Fibroblast of skin of back (primary cell): ENCODE measurements at places on chromosomes 1 and 21.

- DNase-seq: peak; percentile 4
Observed at GRCh38 chr1:189206617-189207016, 1271.0 kb downstream of the BRINP3 start.

GRCh38 chr1:68085752-68086151 lies 35.3 kb upstream of the DIRAS3 start:
- peak; percentile 11 for DNase-seq

DNA sequence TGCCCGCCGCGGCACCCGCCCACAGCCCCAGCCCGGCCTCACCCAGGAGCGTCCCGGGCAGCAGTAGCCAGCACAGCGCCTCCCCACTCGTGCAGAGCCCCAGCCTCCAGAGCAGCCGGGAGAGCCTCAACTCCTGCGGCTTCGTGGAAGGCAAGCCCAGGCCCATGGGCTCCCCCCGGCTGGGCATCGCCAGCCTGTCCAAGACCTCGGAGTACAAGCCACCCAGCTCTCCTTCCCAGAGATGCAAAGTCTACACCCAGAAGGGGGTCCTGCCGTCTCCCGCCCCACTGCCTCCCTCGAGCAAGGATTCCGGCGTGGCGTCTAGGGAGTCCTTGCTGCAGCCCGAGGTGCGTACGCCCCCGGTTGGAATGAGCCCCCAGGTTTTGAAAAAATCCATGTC lies 531.2 kb downstream of the KIF26B start:
- no peak for DNase-seq

GRCh38 chr1:234861761-234862160 lies 251.8 kb upstream of the IRF2BP2 start:
- DNase-seq: no peak

- no peak for DNase-seq
Observed at GRCh38 chr1:47859092-47859743, 138.0 kb downstream of the TRABD2B start.

DNA sequence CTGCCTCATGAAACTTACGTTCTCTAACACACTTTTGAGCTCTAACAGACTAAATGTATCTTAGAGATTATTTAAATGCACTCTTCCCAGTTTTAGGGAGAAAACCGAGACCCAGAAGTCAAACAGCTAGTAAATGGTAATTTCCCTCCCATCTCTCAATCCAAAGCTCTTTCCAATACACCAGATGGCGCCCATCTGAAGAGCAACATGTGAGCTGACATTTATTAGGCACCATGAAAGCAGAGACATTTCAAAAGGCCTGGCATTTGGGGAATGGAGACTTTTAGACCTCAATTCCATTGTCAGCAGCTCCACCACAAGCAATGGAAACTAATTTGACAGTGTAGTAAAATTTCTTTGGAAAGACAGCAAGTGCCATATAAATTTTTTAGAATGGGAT lies 191.4 kb downstream of the DAB1 start:
- no peak for DNase-seq

- DNase-seq: peak; percentile 72
Observed at GRCh38 chr1:234486858-234487840, 8.2 kb upstream of the TARBP1 start.

DNA sequence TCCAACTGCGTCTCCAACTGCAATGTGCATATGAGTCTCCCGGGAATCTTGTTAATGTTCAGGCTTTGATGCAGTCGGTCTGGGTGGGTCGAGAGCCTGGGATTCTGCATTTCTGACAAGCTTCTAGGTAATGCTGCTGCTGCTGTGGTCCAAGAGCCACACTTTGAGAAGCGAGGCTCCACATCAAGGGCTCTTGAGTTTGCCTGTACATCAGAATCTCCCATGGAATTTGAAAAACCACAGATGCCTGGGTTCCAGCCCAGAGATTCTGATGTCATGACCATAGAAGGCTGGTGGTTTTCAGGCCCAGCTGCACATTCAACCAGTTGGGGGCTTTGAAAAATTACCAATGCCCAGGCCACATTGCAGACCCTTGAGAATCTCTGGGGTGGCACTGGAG lies 93.9 kb upstream of the TARDBP start:
- peak; percentile 40 for DNase-seq

- no peak for DNase-seq
Observed at GRCh38 chr1:200437556-200438203, 27.8 kb upstream of the ZNF281 start.

GRCh38 chr21:37927711-37928110 lies 11.5 kb upstream of the KCNJ6 start:
- DNase-seq: no peak

DNA sequence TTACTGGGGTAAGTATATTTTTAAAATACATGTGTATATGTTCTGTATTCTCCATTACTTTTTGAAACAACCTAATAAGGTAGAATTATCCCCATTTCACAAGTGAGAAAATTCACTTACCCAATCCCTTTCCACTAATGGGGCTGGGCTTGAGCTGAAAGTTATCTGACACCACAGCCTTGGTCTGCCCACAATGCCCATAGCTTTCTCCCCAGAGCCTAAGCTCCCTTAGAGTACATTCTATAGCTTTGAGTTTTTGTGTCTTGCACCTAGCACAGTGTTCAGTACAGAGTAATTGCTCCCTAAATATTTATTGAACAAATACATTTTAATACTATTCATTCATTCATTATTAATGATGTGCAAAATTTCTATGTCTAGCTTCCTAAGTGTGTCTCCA lies 152.7 kb upstream of the RUNX1 start:
- no peak for DNase-seq

GRCh38 chr1:209755926-209756614 lies at the start of gene TRAF3IP3:
TRAF3IP3 (plus strand) TSS chr1:209756053; CDS start chr1:209760040, 3,987 bp downstream.
- DNase-seq: no peak

GRCh38 chr21:41011098-41011731 lies 156.7 kb upstream of the BACE2 start:
- no peak for DNase-seq

- no peak for DNase-seq
Observed at GRCh38 chr1:41414296-41414695, 53.1 kb downstream of the FOXO6 start.

DNA sequence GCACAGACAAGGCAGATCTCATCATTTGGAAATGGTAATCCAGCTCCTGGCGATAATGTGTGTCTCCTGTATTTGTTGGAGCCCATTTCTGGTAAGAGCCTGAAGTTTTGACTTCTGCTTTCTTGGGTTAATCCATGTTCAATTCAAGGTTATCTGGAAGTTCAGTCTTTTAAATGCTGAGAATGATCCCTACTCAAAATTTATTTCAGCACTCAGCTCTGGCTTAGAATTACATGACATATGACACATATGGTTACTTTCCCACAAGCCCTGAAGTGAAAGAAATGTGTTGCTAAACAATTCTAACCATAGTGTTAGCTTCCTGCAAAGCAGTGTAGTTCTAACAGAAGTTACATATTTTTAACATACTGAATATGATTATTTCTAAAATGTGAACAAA lies 2.7 kb downstream of the PTGFR start:
- peak; percentile 12 for DNase-seq

- no peak for DNase-seq
Observed at GRCh38 chr1:8226747-8227146, 91.2 kb upstream of the SLC45A1 start.

DNA sequence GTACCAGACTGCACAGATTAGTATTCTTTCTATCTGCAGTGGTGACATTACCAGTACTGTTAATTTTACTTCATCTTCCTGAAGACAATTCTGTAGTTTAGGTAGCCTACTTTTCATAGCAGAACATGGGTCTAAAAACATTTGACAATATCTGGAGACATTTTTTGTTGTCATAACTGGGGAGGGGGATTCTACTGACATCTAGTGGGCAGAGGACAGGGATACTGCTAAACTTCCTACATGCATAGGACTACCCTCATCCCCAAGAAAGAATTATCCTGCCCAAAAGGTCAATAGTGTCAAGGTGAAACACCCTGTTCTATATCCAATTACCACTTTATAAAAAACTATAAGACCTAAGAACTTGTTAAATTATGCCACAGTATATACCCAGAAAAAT lies 3.4 kb upstream of the ARHGAP29 start:
- DNase-seq: peak; percentile 30

DNA sequence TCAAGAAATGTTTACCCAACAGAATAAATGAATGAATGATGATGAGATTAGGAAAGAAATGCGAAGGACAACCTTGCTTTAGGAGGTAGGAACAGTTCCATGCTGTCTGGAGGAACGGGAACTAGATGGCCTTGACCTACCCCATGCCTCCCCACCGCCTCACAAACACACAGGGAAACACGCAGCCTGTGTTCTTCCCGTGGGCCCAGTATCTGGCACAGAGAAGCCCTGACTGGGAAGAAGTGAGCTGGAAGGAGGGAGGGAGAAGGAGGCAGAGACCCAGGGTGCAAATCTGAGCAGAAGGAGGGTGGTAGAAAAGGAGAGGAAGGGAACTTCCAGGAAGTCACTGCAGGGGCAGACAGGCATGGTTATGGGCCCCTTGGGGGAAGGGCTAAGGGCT lies 3.5 kb upstream of the ADORA1 start:
- DNase-seq: no peak

DNA sequence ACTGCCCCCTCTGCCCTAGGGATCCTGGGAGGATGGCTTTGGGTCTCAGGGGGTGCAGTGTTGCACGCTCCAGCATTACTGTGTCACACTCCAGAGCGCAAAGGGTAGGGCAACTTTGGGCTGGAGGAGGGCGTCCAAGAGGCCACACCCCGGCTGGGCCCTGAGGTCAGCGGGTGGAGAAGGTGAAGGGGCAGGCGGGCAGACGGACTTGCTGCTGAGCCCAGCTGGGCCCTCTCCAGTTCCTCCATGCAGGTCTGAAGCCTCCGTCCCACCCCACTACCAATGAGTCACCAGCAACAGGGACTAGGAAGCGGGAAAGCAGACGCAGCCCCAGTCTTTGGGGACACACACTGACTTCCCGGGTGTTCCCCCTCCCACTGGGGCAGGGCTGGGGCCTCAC lies 116.0 kb downstream of the CASZ1 start:
- no peak for DNase-seq

- no peak for DNase-seq
Observed at GRCh38 chr1:41397753-41398330, 36.6 kb downstream of the FOXO6 start.

DNA sequence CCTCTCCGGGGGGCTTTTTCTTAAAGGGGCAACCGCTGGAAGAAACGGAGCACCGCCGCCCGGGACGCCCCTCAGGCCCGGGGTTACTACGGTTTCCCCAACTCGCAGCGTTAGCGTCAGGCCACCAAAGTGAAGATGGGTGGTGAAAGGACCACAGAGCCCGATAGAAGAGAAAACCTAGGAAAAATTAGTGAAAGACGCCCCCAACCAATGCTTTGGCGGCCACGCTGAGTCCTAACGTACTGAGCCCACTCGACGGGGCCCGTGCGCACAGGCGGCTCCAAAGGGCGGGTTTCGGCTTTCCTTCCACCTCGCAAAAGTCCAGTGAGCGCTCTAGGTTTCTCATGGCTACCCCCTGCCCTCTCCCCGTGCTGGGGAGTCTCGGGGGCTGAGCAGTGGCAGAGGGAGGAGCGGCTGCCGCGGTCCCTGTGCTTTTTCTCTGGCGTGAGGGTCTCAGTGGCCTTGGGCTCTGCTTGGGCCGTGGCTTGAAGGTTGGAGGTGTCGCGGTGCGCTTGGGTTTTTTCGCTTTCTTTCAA lies 12.2 kb upstream of the SPEN start:
- DNase-seq: no peak

DNA sequence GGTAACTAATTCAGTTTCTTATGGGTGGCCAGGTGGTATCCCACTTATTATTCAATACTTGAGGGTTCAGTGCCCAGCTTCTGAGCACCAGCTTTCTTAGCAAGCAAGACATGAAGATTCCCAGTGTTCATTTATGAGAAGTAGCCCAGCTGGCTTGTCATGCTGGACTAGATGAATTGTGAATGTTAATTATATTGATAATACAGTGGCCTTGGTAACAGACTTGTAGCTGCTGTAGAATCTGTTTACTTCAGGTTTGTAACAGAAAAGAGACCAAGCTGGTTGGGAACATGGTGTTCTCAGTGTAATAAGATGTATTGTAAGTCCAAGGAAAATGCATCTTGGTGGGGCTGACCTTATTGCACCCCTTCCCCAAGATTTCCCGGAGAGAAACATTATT lies 10.1 kb downstream of the AHCYL1 start:
- no peak for DNase-seq

DNA sequence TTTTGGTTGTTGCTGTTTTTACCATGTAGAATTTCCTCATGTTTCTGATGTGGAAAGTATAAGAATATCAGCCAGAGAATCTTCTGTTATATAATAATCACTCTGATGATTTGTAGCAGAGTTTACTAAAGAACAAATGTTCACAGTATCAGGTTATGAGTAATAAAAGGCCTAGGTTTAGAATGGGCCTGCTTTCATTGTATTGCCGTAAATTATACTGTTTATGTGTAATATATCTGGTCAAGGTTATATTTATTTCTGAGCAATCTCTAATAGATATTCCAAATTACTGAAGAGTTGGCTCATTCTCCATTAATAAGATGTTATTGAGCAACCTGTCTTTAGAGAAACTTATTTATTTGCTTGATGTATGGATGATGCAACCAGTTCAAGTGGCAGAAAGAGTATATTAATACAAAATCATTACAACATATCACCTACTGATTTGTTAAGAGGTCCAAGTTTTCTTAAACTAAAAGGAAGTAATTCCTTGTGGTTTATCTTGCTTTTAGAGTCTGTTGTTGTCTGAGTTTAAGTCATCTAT lies 649.4 kb upstream of the CXADR start:
- DNase-seq: no peak

- DNase-seq: peak; percentile 90
Observed at GRCh38 chr21:29114765-29115500, 15.5 kb upstream of the MAP3K7CL start.

DNA sequence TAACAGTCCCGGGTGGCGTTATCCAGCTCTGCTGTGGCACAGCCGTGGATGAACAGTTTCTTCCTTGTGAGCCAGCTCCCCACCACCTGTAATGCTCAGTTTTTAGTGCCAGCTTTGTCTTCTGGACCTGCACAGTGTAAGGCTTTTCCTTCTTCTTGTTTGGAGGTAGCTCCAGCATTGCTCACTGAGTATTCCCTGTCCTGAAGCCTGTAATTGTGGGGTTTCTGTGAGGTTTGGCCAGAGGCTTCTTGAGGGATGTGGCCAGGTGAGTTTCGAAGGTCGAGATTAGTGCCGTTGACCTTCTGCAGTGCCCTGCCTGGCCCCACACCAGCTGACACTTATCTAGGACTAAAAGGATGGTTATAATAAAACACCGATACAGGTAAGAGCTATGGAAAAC lies 75.0 kb downstream of the PBX1 start:
- no peak for DNase-seq

DNA sequence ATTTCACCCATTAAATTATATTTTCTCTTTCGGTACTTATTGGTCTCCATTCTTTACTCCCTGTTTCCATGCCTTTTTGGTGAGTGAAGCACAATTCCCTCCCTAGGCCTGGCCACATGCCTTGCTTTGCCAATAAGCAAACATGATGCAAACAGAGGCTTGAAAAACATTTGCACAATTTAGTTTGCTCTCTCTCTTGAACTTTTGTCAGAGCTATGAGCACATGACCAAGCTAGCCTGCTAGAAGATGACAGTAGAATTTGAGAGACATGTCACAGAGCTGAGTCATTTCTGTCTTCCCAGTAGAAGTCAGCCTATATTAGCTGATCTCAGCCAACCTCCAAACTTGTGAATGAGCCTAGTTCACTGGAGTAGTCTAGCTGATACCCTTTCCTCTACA lies 24.6 kb downstream of the ANGPTL3 start:
- peak; percentile 95 for DNase-seq
